ENCODE measurements at places on chromosomes 3 and 15.
A peak's percentile ranks its signal among the peaks of the same experiment; 100 is the strongest.

DNA sequence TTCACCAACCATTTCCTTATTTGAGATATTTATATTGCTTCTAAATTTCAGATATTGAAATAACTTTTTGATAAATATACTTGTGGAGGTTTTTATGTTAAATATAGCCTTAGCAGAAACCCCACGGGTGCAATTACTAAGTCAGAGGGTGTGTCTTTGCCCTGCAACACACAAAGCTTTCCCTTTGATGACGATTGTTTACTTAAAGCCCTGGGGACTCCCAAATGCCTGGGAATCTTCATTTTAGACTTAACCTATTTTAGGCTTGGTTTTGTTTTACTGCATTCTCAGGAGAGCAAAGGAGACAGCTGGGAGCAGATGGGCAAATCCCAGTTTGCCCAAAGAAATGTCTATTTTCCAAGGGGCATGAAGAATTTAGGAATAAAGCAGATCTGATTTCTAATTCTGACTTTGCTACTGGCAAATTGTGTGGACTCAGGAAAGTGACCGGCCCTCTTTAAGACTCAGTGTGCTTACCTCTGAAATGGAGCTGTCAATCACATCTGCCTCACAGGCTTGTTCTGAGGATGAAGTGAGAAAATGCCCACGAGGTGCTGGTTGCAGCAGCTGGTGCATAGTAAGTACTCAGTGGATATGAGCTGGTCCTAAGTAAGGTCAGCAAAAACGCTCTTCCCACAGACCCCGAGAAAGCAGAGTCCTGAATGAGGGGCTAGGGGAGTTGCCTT, 49.3 kb upstream of the CA12 start:
- no peak for DNase-seq

DNA sequence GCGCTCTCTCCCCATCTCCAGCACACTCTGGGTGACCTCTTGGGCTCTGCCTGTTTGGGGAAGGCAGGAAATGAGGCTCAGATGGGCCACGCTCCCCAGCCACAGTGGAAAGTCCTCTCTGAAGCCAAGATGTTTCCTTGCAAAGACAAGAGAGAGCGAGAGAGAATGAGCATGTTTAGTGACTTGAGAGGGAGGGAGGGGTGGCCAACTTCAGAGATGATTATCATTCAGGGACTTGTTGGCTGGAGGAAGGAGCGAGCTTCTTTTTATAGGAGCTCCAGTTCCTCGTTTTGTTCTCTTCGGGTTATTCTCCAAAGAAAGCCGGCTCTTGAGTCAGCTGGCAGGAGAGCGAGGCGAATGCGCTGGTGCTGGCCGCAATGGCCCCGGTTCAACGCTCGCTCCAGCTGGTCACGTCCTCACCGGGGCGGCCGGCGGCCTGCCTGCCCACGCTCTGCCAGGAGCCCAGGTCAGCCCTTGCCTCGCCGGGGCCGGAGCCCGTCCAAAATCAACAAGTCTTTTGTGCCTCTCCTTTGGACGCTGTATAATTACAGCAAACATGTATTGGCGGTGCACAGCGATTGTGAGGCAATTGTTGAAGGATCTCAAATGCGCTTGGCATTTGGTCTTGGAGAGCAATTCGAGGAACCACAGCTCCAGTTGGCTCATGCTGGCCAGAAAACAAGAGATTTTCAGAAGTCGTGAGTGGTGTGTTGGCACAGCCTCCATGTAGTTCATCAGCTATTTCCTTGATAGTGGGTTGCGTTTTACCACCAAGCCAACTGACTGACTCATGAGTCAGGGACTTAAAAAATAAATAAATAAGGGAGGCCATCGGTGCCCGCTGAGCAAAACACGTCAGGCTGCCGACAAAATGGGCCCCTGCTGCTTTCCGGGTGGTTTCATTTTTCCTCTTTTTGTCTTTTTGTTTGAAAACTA, 288.6 kb downstream of the UACA start:
- DNase-seq = peak; percentile 88

GRCh38 chr3:58042947-58043707, 34.9 kb downstream of the FLNB start:
- no peak for DNase-seq

DNA sequence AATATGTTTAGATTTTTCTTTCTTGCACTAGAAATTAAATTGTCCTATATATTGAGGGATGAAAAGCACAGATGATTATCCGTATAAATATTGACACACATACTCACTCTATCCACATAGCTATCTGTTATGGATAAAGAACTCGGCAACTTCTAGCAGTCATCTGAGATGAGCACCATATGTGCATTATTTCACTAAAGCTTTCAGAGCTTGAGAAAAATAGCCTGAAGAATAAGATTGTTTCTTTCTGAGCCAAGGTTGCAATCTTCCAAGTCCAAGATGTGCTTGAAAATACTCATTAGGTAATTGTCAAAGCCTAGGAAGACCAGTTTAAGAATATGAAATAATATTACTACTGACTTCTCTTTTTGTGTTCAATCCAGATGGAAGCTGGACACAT, 40.5 kb downstream of the COL8A1 start:
- no peak for DNase-seq

DNA sequence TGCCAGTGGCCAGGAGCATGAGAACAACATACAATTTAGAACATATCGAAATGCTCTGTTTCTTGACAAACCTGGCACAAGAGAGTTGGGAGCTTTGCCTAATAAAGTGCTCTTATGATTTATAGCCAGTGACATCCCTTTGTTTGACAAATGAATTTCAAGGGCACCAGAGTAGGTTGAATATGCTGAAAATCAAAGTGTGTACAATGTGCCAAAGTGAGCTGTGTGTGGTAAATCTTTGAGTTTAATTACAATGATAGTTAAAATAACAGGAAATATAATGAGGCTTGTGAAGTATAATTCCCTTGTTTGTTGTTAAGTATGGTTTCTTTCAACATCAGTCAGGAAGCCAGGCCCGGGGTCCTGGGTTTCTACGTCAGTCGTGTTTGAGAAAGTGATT, 211.9 kb downstream of the EBLN2 start:
- DNase-seq = no peak

DNA sequence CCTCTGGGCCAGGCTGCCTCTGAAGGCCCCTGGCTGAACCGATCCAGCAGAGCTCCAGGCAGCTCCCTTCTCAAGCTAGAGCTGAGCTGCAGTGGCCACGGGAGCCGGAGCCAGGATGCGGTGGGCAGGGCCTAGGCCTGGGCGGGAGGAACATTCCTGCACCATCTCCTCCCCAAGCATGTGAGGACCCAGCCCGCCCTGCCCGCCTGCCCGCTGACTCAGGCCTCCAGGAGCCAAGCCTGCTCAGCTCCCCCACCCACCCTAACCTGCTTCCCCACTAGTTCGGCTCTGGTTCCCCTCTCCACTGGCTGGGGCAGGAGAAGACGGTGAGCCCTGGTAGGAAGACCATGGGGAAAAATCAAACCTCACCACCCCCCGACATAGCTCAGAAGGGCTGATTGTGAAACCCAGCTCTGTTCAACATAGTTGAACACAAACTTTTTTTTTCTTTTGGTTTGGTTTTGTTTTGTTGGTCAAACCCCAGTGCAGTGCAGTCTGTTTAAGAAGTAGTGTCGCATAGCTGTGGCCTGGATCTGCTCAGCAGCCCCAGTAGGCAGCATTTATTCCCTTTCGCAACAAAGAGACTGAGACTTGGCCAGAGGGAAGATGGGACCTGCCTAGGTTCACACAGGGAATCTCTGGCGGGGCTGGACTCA, 13.5 kb downstream of the SNX33 start:
- peak; percentile 93 for DNase-seq

GRCh38 chr3:122469659-122470058, 45.1 kb downstream of the KPNA1 start:
- no peak for DNase-seq

GRCh38 chr3:126655887-126656286, 963 bp upstream of the TXNRD3 start:
- no peak for DNase-seq

- DNase-seq = peak; percentile 18
These were observed 18.1 kb downstream of the HEMK1 start for GRCh38 chr3:50587373-50587772.
